ENCODE measurements at places on chromosomes 12 and 14.
A peak's percentile ranks its signal among the peaks of the same experiment; 100 is the strongest.

- no peak for DNase-seq
Measured at GRCh38 chr12:21718403-21718802, 56.1 kb downstream of the KCNJ8 start.

GRCh38 chr14:99666533-99666932 lies 17.6 kb upstream of the CYP46A1 start:
- no peak for DNase-seq

DNA sequence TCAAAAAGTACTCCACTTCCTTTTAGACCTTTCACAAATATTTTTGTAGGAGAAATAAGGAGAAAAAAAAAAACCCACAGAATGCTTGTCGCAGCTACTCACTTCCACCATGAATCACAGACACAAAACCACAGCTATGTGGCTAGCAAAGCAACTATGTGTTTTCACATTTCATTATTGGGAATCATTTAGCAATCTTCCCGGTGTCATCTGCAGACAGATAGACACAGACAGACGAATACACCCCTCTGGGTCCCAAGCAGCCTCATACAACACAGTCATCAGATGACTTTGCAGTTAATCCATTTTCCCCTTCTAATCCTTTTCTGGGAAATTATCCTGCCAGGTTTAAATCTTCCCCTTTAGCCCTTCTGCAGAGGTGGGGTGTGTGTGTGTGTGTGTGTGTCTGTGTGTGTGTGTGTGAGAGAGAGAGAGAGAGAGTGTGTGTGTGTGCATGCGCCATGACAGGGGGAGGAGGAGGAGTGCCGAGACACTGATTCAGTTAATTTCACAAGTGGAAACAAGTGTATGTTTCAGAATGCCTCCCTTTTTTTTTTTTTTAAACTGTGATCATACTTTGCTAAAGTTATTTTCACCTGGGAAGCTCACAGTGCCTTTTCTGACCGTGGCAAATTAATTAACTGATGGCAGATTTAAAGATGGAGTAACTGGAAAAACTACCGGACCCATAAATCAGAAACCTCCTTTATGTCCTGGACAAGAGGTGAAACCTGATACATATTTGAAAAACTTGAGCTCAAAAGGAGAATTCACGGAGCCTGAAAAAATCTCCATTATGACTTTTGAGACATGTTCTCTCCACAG lies 39.9 kb downstream of the LTBP2 start:
- DNase-seq: no peak

- no peak for DNase-seq
Measured at GRCh38 chr12:18979401-18980126, 150.0 kb upstream of the PLEKHA5 start.

DNA sequence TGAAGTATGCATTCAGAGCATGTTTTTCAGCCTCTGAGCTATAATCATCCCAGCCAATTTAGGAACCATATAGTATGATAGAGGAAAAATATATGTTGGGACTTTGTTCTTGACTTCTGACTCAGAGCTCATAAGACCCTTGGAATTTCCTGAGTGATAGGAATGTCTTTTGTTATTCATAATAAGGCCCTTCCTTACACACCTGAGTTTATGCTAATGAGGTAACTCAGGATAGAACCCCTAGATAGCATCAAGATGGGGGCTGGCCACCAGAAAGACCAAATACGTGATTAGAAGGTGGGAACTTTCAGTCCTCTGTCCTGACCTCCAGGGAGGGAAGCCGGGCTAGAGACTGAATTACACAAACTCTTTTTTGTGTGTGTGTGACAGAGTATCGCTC lies 32.4 kb upstream of the PLEK2 start:
- DNase-seq: no peak

- no peak for DNase-seq
Measured at GRCh38 chr12:117857632-117858612, 110.9 kb downstream of the KSR2 start.

DNA sequence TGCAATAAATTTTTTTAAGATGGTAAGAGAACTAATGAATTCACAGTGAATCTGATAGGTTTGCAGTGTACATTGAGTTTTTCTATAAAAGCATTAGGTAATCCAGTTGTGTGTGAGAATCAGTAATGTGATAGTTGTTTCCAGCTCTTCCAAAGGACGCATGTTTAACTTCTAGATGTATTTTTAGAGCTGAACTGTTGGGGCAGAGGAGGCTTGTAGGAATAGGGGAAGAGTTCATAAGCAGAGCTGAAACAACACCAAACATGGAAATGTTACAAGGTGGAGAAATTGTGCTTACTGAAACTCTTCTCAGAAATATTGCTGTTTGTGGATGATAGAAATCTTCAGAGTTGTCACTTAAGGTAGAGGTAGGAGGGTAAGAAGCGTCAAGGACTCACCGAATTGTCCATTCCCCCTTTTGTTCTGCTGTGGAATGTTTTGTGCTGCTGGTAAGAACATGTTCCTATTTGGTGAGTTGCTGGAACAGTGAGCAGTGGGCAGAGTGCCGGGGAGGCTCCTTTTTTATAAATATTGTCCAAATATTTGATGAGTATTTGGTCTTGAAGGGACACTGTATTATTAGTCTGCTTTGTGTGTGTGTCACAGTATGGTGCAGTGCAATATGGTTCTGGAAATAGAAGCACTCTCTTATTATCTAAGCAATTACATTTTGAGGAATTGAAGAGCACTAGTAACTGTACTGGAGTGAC lies 76.7 kb downstream of the ANO6 start:
- DNase-seq: no peak

DNA sequence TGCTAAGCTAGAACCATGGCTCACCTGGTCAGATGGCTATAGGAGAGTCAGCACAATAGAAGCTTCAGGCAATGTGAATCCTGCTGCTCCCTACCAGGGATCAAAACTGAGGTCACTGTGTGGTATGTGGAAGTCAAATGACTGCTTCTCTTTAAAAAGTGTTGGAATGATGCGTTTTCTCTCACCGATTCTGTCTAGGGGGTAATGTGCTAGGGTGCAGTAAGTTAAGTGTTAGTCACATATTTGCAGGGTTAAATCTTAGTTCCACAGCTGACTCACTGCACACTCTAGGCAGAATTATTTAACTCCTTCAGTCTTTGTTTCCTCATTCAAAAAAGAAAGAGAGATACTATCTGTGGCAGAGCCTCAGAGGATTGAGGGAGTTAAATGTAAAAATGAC lies 696.6 kb downstream of the DIO2 start:
- no peak for DNase-seq

- DNase-seq: no peak
Measured at GRCh38 chr12:130422676-130423075, 85.0 kb downstream of the PIWIL1 start.

- DNase-seq: no peak
Measured at GRCh38 chr14:64801800-64802199, 77.9 kb downstream of the SPTB start.

DNA sequence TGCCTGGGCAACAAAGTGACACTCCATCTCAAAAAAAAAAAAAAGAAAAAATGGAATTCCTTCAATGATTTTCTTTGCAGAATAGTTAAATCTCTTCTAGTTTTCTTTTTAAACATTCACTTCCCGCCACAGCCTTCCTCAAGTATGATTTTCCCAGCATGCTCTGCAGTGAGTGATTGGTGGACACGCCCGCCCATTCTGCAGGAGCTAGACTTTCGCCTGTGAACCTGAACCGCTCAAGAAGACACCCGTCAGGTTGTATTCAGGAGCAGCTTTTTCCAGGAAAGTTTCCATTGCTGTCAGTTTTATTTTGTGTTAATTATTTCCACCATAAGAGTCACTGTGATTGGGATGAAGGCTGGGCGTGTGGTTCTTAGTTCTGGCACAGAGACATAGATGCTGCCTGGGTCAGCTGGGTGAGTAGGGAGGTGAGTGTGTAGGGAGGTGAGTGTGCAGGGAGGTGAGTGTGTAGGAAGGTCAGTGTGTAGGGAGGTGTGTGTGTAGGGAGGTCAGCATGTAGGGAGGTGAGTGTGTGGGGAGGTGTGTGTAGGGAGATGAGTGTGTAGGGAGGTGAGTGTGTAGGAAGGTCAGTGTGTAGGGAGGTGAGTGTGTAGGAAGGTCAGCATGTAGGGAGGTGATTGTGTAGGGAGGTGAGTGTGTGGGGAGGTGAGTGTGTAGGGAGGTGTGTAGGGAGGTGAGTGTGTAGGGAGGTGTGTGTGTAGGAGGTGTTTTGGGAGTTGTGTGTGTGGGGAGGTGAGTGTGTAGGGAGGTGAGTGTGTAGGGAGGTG lies 76.2 kb downstream of the KIF26A start:
- DNase-seq: no peak

DNA sequence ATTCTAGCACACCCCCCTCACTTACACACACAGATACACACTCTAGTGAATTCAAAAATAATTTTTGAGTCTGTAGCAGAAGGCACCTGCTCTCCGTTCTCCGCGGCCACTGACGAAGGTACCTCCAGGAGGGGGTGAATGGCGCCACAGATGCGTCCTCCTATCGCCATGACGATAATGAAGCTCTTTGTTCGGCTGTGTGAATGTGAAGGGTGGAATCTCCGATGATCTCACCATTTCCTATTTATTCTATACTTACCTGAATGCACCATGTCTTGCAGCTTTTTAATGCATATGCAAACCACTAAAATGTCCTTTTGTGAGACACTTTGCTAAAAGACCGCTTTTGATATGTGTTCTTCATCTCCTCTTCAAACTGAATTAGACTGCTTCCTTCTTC lies 162.7 kb downstream of the EGLN3 start:
- no peak for DNase-seq

- DNase-seq: no peak
Measured at GRCh38 chr12:21631367-21631766, 26.3 kb downstream of the LDHB start.

GRCh38 chr14:28461389-28461788 lies 305.2 kb upstream of the FOXG1 start:
- no peak for DNase-seq

DNA sequence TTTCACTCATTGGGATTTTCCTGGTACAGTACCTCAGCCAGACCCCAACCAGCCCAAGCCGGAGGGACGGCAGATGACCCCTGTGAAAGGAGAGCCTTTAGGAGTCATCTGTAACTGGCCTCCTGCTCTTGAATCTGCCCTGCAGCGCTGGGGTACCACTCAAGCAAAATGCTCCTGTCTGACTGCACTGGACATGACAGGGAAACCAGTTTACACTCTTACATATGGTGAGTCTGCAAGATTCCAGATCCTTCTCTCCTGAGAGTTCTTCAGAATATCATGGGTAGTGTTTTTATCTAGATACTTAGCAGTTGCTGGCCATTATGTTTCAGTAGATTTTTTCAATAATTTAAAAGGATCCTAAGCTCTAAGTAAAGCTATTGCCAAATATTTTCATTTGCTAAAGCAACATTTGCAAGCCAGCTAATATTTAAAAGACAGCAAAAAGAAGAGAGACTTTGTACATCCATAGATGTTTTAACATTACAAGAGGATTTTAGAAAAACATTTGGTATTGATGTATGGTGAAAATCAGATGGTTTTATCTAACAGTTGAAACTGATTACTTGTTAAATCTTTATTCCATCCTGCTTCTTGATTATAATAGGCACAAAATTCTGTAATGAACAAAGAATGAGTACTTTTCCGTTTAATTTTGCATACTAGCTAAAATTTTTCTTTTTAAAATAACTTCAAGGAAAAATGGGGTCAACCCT lies 85.1 kb upstream of the ATF1 start:
- no peak for DNase-seq

DNA sequence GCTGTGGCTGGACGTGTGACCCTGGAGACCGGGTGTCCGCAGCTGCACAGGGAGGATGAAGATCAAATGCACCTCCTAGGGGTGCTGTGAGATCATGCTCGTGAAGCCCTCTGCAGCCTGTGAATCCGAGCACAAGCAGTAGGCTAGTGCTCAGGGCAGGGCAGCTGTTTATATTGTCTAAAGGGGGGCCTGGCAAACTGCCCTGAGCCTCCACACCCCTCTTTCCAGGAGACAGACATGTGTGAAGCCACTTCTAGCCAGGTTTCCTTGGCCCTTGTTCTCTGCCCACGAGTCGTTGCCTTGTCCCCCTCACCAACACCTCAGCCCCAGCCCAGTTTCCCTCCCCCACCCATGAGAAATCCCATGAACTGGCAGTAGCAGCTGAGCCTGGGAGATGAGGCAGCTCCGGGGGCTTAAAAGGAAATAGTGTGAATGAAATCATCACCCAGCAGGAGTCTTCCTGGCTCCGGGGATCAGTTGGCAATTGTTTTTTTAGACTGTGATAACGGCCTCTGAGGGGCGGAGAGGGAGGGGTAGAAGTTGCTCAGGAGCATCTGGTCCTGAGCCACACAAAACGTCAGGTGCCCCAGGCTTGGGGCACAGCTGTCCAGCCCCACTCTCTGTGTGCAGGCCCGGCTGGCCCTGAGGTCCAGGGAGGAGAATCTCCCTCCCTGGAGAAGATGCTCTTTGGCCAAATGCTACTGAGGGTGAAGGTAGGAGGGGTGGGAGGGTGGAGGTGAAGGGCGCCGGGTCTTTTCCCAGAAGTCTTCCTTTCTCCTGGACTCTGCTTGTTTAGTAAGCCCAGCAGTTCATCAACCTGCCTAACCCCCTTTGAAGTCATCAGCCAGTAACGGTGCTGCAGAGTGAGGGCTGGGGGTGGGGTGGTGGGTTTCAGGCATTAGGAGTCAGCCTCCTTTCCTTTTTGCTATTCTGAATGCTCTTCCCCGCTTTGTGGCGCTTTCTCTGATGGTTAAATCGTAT lies 4.0 kb downstream of the FGF6 start:
- DNase-seq: no peak

DNA sequence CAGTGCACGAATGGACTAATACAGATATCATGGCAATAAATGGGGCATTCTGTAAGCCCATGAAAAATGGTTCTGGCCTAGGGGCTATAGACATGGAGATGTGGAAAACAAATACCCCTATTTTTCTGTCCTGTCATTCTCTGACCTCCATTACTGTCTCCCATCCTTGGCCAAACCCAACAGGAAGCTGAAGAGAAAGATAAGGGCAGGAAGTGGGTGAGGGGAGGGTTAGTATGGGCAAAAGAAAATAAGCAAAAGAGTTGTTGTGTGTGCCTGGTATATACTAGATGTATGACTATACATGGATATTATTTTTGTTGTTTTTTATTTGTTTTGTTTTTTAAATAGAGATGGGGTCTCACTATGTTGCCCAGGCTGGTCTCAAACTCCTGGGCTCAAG lies 339.3 kb downstream of the PCNX1 start:
- DNase-seq: no peak

GRCh38 chr14:59463787-59464485 lies 1.2 kb downstream of the GPR135 start:
- DNase-seq: no peak

GRCh38 chr12:123223241-123223668 lies 9.7 kb downstream of the MPHOSPH9 start:
- DNase-seq: peak; percentile 27

DNA sequence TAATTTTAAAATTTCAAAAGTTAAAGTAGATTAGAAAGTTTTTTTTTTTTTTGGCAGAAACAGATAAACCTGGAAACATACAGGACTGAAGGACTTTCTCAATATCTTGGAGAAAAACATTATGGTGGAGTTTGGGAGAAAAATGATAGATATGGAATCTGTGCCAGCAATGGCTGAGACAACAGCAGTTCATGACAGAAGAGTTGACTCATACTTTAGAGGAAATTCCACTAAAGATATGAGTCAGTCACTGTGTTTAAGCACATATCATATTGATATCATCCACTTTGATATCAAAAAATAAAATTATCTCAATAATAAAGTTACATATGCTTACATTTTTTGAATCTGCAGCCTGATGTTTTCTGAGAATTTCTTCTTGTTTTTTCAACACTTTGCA lies 193.9 kb upstream of the OR4E1 start:
- no peak for DNase-seq

All from activated CD8-positive, alpha-beta memory T cell treated with anti-CD3 and anti-CD28 coated beads for 1 hour (primary cell).